RWPE1 (cell line): ENCODE measurements at places on chromosomes 5 and 9.

DNA sequence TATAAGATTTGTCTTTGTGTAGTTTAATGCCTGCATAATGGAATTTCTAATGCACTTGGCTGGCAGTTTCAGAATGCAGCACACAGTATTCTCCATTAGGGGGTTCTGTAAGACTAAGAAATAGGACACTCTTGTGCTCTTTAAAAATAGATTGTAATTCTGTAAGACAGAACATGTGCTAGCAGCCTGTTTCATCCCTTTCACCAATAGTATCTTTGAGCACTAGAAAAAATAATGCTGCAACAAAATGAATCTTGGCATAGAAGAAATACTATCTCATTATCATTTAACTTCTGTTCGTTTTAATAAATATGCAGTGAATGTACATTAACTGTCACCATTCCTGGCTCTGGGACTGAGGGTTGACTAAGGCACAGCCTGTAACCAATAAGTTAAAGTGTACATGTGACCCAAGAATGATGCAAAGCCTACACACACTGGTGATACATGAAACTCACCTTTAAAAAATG lies 23.8 kb upstream of the ZNF622 start:
- DNase-seq: peak; percentile 60

DNA sequence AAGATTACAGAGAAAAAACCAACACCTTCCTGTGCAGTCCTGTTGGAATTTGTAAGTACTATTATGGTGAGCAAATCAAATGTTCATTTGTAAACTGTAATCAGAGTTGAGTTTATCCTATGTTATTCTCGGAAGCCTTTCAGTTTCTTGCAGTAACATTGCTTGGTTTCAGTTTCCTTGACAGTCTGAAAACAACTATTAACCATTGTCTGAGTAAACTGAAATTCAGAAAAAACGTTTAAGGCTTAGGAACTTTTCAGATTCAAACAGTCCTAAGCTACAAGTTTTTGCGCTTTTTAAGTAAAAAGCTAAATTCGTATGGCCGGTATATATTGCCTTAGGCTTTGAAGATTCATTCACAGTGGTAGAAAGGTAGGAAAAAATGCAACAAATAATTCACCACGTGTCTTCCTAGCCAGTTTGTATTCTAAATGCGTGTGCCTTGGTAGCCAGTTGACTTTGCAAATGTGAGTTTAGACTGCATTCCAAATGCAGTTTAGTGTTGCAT lies 2.5 kb downstream of the GPBP1 start:
- no peak for DNase-seq

- no peak for DNase-seq
Measured at GRCh38 chr5:16156152-16156551, 23.4 kb downstream of the MARCHF11 start.

DNA sequence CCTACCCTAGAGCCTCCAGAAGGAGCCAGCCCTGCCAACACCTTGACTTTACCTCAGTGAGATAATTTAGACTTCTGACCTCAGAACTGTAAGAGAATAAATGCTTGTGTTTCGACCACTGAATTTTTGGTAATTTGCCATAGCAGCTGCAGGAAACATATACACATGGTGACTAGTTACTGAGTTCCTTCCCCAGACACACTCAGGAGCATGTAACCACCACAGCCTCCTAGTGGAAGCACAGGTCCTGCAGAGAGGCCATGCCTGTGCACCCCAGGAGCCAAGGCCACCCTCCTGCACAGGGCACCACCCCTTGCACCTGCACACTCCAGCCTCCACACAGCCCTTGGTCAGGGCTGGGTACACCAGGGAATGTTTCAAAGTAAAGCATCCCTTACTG lies 7.6 kb upstream of the CAMSAP1 start:
- DNase-seq: no peak

DNA sequence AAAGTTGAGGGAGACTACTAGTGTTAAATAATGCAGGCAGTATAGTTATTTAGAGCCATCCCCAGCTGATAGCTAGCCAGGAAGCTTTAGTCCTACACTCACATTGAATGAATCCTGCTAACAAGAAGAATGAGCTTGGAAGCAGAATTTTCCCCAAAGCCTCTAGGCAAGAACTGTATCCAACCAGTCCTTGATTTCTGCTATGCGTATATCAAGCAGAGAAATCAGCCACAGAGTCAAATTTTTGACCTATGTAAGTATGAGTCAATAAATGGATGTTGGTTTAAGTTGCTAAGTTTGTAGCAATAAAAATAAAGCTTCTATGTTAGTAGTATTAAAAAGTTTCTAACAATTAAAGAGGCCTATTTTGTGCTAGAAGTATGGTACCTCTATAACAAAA lies 672.1 kb upstream of the CHD1 start:
- no peak for DNase-seq

DNA sequence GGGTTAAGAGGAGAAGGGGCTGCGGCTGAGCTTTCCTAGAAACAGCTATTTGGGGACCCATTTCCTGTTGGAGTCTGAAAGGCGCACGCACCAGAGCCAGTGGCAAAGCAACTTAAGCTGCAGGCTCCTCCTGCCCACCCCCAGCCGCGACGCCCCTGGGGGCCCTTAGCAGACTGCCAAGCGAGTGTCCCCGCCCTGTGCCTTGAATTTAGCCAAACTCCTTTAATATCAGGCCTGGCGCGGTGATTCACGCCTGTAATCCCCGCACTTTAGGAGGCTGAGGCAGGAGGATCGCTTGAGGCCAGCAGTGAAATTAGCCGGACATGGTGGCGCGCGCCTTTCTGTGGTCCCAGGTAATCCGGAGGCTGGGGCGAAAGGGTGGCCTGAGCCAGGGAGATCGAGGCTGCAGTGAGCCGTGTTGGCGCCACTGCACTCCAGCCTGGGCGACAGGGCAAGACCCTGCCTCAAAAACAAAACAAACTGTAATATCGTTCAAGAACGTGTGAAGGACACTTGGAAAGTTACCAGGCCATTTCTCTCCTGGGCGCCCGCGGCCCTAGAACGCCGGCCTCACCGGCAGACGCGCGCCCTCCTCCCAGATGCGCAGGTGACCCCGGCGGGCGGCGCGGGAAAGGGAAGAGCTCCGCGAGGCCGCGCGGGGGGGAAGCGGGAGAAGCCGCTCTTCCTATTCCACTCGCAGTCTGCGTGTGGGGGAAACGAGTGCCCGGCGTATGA lies 1.0 kb upstream of the F2R start:
- DNase-seq: no peak

GRCh38 chr5:142994218-142994617 lies 224.0 kb downstream of the ARHGAP26 start:
- no peak for DNase-seq

GRCh38 chr5:174794931-174795672 lies 70.7 kb downstream of the MSX2 start:
- no peak for DNase-seq

DNA sequence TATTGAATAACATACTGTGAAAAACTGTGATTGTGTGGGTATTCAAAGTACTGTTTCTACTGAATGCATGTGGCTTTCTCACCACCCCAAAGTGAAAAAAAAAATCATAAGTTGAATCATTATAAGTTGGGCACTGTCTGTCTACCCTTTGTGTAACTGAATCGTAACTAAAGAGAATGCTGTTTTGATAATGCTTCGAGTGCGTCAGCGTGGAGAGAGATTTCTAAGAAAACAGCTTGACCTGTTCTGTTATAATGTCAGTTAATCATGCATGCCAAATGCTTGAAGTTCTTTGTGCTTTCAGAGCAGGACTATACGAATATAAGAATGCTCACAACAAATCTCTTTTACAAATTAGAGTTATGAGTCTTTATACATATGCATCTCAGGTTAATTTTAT lies 148.8 kb upstream of the SGCD start:
- DNase-seq: no peak

- DNase-seq: no peak
Measured at GRCh38 chr5:75331095-75332090, 5.6 kb upstream of the HMGCR start.

DNA sequence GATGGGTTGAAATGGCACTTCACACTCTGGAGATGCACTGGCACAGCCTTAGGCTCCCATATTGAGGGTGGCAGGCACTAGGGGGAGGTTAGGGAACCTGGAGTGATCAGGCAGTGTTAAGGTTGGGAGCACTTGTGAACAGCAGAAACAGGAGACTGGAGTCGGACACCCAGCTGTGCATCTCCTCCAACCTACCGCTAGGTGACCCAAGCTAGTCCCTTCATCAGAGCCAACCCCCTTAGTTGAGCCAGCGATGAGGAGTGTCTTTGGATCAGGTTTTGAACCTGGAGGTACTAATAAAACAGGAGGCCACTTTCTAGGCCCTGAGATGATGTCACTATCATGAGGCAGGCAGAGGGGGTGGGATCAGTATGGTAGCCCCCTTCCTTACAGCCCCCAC lies 1.7 kb downstream of the ACTL7B start:
- DNase-seq: no peak

DNA sequence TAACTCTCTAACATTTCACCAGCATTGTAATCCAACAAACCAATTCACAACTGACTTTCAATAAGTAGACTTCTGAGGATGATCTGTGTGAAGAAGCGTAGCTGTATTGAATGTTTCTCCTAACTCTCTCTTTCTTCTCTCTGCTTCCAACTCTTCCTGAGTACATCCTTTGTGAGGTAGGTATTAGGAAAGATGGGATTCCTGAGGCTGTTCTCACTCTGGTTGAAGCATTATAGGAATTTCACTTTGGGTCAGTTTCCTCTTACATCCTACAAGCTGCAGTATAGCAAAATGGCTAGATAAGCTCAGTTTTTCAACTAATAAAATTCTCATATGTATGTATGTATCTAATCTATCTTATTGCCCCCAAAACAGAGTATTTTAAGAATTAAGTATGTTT lies 702.8 kb downstream of the CETN3 start:
- DNase-seq: no peak

DNA sequence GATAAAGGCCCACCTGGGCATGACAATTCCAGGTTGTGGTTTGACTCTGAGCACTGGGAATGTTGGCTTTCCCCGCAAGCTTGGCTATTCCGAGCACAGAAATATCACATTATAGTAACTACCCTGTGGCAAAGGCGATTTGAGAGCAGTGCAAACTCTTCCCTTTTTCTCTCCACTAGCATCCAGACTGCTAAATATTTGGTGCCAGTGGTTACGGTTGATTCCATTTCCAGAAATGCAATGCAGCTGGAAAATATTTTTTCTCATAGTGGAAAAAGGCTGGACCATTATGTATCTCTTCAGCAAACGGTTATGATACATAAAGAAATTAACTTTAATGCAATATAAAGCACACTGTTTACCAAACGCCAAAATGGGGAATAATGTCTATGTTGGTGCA lies 158.0 kb downstream of the ENC1 start:
- DNase-seq: no peak

- DNase-seq: no peak
Measured at GRCh38 chr5:95526871-95527270, 27.9 kb downstream of the SKIC3 start.

DNA sequence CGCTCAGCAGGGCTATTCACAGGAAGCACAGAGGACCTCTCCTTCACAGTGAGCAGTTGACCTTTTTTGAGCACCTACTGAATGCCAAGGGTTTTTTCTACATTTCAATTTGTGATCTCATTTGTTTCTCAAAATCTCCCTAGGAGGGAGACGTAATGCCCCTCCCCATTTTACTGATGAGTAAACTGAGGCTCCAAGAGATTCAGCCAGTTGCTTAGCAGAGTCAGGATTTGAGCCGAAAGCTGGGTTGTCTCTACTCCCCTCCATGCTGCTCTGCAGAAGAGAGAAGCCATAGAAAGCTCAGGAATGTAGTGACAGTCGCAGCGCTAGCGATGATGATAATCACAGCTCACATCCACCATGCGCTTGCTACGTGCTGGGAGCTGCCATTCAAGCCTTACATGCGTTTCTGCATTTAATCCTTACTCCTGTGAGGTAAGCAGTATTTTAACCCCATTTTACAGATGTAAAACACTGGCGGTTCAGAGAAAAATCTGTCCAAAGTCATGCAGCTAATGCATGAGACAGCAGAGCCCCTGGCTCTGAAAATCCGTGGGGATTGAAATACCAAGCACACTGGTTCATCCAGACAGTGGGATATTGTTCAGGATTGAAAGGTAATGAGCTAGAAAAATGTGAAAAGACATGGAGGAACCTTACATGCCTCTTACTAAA lies 33.8 kb downstream of the ERGIC1 start:
- no peak for DNase-seq

GRCh38 chr5:112742424-112742823 lies 4.7 kb downstream of the APC start:
- no peak for DNase-seq

DNA sequence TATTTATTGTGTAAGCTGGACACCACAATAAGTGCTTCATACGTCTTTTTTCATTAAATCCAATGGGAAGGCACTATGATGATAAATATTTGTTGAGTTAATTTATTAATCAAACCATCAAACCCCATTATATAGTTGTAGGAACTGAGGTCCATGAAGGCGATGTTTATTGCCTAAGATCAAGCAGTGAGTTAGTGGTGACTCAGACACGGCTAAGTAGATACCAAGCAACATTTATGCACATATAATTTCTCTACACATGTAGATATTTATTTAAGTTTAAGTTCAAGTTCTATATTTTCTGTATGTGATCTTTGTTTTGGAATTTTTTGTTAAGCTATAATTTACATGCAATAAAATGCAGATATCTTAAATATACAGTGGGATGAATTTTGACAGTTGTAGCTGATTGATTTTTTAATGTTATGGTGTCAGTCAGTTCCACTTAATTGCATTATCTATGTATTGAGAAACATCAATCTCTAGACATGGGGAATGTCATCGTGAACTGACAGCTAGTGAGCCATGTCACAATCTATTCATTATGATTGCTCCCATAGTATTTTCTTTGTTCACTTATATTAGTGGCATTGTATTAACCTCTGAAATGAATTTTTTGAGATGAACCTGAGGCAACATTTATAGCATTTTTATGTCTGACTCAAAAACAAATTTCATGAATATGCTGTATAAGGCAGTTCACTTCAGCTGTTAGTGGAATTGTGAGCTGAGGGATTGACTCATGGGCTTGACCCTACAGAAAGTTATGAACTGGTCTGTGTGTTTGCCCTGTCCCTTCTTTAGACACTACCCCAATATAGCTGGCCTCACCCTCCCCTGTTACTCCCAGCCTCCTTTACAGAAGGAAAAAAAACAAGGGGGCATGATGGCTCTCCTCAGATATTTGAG lies 11.9 kb upstream of the GARNL3 start:
- peak; percentile 27 for DNase-seq

GRCh38 chr9:94166976-94167346 lies 82.7 kb downstream of the PTPDC1 start:
- no peak for DNase-seq

- DNase-seq: no peak
Measured at GRCh38 chr5:179870403-179870903, 11.8 kb upstream of the MRNIP start.

- no peak for DNase-seq
Measured at GRCh38 chr9:137960496-137960895, 82.9 kb downstream of the CACNA1B start.
